ENCODE measurements at places on chromosomes 5 and 9.

GRCh38 chr5:96324708-96325107, 108.3 kb downstream of the PCSK1 start:
- DNase-seq = no peak

- no peak for DNase-seq
These were observed 212.8 kb downstream of the SLIT3 start for GRCh38 chr5:169088028-169088725.

GRCh38 chr5:68426586-68426985, 211.0 kb downstream of the PIK3R1 start:
- DNase-seq = no peak

- DNase-seq = no peak
These were observed at the start of gene SPINK14 for GRCh38 chr5:148168246-148168645. Gene SPINK14 (plus strand): TSS chr5:148168546. CDS start chr5:148169733, 1,187 bp downstream.

- DNase-seq = no peak
These were observed 48.9 kb downstream of the CFAP90 start for GRCh38 chr5:7801891-7802614.

GRCh38 chr5:156188016-156188415, 138.9 kb upstream of the SGCD start:
- no peak for DNase-seq

DNA sequence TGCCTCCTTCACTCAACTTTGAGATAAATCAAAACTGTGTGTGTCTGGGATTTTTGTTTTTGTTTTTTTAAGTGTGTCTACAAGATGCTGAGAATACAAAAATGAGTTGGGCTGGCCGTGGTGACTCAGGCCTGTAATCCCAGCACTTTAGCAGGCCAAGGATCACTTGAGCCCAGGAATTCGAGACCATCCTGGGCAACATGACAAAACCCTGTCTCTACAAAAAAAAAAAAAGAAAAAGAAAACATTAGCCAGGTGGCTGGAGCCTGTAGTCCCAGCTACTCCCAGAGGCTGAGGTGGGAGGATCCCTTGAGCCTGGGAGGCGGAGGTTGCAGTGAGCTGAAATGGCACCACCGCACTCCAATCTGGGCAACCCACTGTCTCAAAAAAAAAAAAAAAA, 21.0 kb downstream of the HNRNPK start:
- no peak for DNase-seq

DNA sequence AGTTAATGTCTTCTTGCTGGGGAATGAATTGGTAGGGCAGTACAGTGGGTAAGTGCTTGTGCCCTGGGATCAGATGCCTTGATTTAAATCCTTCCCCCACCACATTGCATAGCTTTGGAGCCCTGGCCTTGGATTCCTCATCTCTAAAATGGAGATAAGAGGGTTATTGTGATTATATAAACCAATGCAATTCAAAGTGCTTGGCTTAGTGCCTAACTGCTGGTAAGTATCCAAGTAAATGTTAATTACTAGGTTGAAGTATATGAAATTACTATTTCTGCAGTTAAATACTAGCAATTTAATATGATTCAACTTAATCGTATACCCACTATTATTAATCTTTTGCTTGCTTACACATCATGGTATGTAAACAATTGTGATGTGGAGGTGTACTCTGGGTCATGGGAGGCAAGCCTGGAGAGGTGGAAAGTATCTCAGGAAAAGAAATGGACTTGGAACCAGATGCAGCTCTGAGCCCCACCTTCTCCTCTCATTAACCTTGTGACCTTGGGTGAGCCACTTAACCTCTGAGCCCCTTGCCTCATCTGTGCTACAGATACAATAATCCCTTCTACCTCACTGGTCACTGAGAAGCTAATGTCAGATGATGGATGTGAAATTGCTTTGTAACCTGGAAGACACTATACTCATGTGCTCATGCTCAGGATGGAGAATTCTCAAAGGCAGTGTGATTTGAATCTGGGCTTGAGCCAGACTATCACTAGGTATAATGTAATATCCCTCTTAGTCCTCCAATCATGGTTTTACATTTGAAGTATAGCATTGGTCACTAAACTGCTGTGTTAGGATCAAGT, 23.8 kb downstream of the NEUROG1 start:
- DNase-seq = no peak

DNA sequence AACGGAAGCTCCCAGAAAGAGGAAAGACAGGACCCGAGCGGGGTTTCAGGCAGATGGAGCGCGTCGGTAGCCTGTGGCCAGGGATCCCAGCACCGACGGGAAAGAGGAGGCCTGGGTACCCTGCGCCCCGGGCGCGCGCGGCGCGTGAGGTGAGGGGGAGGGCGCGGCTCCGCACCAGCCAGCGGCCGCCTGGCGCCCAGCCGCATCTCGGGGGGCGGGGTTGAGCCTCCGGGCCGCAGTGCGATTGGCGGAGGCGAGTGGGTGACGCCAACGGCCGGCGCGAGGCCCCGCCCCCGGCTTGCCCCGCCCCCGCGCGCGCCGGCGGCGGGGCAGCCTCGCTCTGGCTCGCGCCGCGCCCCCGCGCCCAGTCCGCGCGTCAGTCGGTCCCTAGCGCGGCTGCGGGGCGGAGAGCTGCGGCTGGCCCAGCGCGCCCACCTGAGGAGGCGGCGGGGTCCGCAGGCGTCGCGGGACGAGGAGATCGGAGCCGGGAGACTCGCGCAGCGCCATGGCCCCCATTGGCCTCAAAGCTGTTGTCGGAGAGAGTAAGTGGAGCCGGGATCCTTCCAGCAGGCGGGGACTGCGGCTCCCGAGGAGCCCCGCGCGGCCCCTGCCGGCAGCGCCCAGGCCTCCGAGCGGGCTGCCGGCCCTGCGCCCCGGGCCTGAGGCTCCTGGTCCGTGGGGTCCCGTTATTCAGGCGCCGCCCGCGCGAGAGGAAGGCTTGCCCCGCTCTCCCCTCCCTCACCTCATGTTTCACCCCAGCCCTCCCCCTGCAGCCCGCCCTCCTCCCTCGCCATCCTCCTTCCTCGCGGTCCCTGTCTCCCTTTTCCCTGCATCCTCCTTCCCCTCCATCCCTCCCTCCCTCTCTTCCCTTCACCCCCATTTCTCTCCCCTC, at the start of gene STXBP1:
Gene STXBP1 (plus strand): TSS at position 379 of the 892 bp plus-strand sequence. CDS start 127 bp downstream, at position 506.
- no peak for DNase-seq

GRCh38 chr5:149550594-149551226, 529 bp downstream of the CSNK1A1 start:
- no peak for DNase-seq

GRCh38 chr5:139092741-139093343, 105.3 kb downstream of the SIL1 start:
- no peak for DNase-seq

DNA sequence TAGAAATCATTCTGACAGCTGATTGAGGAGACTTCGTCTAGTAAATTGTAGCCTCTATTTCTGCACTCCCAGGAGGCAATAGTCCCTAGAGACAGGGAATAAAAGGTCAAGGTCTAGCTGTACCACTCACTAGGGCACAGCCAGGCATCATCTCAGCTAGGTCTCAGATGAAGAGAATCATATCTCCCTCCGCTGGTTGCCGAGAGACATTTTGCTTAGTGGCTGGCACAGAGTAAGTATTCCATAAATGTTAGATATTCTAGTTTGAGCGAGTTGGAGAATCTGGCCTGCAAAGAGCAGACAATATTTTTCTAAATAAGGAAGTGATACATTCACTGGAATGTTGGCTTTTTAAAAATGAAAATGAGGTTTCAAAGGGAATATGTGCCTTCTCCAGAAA, 180.4 kb upstream of the ACTBL2 start:
- no peak for DNase-seq

- DNase-seq = no peak
These were observed 137.3 kb upstream of the KLF9 start for GRCh38 chr9:70551801-70552200.

- DNase-seq = no peak
These were observed 225.0 kb downstream of the AOPEP start for GRCh38 chr9:94951324-94952135.

GRCh38 chr5:21807953-21808352, 1045.2 kb downstream of the CDH12 start:
- no peak for DNase-seq

DNA sequence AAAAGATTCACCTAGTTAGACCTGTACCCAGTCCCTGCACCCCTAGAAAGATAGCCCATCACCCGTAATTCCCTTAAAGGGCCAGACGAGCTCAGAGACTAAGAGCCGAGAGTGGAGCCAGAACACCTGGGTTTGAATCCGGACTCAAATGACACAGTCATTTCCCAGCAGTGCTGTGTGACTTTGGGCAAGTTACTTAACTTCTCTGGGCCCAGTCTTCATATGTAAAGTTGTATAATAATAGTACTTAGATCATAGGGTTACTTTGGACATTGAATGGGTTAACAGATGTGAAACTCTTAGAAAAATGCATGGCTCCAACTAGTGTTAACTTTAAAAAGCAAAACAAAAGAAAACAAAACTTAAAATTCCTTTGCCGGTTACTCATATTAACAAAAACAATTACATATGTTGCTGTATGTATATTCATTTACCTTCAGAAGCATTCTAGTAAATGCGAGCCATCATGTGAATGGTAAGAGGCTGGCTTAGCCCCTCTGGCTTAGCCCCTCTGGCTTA, 40.4 kb upstream of the RASGRF2 start:
- DNase-seq = no peak

DNA sequence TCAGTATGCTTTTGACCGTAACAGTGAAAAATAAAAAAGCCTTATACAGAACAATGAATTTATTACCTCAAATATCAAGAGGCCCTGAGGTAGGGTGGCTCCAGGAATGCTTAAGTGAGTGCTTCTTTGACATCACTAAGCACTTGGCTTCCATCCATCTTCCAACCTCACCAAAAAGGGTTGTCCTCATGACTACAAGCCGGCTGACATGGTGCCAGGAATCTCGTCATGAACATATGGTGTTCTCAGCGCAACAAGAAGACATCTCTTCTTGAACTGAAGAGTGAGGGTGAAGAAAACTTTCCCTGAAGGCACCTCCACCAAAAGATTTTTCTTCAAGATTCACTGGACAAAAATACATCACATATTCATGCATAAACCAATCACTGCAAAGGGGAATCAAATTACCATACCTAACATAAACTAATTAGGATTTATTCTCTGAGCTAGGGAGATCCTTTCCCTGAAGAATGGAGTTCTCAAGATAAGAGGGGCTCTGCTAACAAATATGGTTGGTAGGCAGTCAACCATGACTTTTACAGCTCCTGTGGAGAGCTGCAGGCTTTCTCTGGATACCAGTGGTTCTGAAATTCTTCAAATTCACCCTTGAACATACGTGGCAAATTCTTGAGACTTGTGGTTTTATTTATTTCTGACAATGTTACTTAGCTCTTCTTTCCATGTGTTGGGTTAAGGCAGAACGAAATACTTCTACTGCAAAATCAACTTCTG, 49.5 kb downstream of the AGXT2 start:
- DNase-seq = no peak

- no peak for DNase-seq
These were observed 1.4 kb downstream of the COL23A1 start for GRCh38 chr5:178588769-178589168.

DNA sequence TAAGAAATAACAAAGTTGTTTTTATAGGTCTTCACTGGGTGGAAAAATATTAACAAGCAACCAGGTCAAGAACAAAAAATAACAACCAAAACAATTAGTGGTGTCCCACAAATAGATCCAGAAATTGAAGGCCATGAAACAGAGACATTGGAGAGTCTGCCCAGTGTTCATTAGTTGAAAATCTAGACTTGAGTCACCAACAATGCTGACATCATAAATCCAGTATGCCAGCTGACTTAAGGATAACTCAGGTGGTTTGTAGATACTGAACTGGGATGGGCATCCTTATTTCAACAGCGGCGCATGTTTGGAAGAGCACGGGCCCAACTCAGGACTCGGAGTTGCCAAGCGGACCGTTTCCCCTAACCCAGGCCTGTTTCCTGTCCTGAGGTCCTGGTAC, 80.7 kb upstream of the TNFAIP8 start:
- DNase-seq = no peak

DNA sequence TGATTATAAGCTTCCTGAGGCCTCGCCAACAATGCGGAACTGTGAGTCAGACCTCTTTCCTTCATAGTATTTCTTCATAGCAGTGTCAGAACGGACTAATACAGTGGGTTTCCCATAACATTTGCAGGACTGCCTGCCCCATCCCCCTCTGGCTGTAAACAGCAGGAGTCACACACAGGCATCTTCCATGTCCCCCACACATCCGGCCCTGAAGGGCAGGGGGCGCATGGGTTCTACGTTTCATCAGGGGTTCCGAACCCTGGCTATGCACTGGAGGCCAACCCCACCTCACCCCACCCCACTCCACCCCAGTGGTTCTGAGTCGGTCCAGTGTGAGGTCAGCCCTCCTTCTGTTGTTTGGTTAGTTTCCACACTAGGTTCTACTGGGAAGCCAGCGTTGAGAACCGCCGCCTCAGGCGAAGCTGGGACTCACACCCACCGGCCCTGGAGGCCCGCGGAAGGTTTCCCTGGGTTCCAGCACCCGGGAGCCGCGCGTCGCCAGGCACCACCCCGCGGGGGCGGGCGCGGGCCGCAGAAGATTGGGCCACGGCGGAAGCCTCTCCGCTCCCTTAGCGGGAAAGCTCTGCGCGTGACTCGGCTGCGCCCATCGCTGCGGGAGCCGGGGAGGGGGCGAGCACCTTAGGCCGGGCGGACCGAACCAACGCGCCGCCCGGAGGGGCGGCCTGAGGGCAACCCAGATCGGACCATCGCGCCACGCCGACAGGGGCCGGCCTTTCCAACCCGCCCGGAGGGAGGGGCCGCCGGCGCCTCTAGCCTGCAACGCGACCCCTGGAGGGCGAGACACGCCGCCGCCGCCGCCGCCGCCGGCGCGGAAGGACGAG, at the start of gene RUSC2:
Gene RUSC2 (plus strand): TSS at position 799 of the 842 bp plus-strand sequence. CDS start 56,411 bp downstream, outside the sequence.
- DNase-seq = no peak
